Activated T-cell treated with anti-CD3 and anti-CD28 coated beads, Interleukin-2, amount 50 U/mL, for 48 hours (primary cell): ENCODE measurements at places on chromosomes 2 and 18.

GRCh38 chr18:32919799-32920198 lies 147.0 kb upstream of the KLHL14 start:
- DNase-seq = no peak

GRCh38 chr2:100945433-100945740 lies 56.7 kb upstream of the RPL31 start:
- DNase-seq = no peak

GRCh38 chr18:62485684-62486083 lies 37.1 kb upstream of the ZCCHC2 start:
- DNase-seq = peak; percentile 37

DNA sequence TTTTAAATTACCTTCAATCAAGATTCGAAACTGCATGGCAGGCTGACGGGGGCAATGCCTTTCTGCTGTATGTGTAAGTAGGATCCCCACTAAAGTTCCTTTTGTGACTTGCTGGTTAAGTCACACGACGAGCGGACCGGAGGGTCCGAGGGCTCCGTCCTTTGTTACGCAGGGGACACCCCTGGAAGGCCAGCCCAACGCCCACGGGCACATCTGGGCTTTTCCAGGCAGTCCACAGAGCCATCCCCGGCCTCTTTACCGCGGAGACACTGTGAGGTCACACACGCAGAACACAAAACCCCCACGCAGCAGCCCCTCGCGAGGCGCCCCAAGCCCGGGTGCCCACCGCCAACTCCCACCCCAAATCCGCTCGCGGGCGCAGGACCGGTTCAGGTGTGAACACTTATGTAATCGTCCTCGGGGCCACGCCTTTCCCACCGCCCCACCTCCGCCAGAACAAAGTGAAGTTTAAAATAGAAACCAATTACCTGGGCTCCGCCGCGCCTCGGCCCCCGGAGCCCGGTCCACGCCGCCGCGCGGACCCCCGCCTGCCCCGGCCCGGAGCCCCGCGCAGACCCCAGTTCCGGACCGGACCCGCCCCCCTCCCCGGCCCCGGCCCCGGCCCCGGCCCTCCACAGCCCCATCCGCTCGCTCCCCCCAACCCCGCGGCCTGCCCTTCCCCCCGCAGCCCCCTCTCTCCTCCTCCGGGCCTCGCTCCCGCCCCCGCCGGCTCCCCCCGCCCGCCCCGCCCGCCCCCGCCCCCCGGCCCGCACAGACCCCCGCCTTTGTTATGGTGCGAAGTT lies 4.2 kb downstream of the ZNF516 start:
- peak; percentile 49 for DNase-seq

DNA sequence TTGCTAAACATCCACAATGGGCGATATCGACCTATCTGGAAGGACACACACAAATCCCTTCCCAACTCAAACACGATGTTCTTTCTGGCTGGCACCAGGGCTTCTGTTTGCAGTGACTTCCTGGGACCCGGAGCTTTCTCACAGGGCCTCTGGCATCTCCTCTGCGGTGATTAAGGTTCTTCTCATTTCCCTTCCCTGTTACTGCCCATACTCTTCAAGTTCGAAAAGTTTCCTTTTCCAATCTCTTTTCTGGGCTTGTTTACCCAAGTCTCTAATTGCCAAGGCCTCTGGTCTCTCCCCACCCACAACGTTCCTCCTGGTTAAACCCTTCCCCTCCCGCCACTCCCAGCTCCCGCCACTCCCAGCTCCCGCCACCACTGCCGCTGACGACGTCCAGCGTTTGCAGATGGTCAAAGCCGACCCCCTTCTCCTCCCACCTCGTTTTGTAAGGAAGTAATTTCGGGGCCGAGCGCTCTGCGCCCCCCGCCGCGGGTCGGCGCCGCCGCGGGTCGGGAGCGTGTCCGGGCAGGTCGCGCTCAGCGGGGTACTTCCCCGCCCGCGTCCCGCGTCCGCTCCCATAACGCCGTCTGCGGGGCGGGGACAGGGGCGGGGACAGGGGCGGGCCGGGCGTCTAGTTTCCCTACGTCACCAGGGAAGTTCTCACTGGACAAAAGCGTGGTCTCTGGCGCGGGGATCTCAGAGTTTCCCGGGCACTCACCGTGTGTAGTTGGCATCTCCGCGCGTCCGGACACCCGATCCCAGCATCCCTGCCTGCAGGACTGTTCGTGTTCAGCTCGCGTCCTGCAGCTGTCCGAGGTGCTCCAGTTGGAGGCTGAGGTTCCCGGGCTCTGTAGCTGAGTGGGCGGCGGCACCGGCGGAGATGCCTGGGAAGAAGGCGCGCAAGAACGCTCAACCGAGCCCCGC lies at the start of gene PMAIP1:
PMAIP1 (plus strand) TSS at position 699 of the 924 bp plus-strand sequence; CDS start at position 881, 182 bp downstream.
- DNase-seq = peak; percentile 94

GRCh38 chr2:234977228-234977679 lies 25.4 kb downstream of the SH3BP4 start:
- DNase-seq = no peak

- DNase-seq = no peak
These were observed 75.9 kb upstream of the MAP4K3 start for GRCh38 chr2:39512941-39513340.

DNA sequence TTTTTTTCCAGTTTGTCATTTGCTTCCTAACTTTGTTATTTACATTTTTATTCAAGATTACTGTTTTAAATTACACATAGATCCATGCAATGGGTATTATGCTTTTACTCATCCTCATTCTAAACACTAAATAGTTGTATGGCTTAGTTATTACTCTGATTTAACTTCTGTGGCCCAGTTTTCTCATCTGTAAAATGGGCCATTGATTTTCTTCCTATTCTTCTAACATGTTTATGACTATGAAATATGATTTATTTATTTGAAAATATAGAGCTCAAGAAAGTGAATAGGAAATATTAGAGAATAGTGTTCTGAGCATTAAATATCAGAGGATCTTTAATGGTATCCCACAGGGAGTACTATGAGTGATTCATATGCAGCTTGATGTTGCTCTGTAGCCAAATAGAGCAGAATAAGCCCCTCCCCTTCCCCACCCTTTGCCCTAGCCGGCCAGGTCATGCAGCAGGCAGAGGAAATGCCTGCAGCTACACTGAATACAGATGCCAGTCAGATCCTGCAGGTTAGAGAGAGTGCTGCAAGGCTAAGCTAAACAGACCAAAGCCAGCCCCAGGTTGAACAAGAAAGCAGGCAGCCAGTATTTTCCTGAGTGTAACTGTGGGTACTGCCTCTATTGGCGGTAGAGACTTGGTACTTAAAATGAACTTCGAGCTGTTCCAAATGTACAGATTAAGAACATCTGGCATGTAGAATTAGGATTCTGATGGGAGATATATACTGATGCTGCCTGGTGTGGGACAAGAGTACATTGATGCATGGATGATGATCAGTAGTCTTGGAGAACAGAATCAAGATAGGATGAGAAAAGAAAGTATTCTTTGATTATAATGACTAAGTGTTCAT lies 11.7 kb upstream of the ACYP2 start:
- peak; percentile 33 for DNase-seq

DNA sequence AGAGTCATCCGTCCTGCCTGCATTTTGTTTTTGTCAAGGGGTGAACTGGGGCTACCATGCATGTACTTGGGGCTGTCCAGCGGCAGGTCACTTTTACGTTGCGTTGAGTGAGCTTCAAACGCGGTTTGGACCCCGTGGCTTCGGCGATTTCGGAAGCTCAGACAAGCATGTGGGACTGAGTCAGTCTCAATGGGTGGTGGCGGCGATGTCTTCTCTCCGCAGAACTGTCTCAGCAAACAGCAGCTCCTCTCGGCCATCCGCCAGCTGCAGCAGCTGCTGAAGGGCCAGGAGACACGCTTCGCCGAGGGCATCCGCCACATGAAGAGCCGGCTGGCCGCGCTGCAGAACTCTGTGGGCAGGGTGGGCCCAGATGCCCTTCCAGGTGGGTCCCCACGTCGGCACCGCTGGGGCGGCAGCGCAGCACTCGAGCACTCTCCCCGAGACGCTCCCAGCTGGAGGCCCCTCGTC lies 21.3 kb downstream of the FBLN7 start:
- DNase-seq = no peak
